Inflammatory macrophage treated with lipopolysaccharide for 4 hours (primary cell): ENCODE measurements at places on chromosomes 7 and 10.

- no peak for DNase-seq
Observed at GRCh38 chr10:24254180-24254579, 45.2 kb downstream of the KIAA1217 start.

GRCh38 chr10:26410356-26410755, 27.8 kb upstream of the APBB1IP start:
- DNase-seq = no peak

DNA sequence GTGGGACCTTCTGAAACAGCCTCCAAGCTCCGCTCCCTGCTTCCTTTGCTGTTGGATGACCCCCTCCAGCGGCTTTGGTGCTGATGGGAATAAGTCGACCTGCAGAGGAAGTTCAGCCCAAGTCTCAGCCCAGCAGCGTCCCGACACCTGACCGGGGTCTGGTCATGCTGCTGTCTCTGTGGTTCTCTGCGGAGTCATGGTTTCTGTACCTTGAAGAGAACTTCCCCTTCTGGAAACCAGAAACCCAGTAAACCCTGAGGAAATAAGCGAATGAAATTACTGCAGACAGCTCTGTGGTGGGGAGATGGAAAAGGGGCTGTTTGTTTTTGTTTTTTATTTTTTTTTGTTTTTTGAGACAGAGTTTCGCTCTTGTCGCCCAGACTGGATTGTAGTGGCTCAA, 18.3 kb upstream of the ZNF12 start:
- peak; percentile 65 for DNase-seq

GRCh38 chr7:107332488-107333269, 137.2 kb upstream of the GPR22 start:
- no peak for DNase-seq

DNA sequence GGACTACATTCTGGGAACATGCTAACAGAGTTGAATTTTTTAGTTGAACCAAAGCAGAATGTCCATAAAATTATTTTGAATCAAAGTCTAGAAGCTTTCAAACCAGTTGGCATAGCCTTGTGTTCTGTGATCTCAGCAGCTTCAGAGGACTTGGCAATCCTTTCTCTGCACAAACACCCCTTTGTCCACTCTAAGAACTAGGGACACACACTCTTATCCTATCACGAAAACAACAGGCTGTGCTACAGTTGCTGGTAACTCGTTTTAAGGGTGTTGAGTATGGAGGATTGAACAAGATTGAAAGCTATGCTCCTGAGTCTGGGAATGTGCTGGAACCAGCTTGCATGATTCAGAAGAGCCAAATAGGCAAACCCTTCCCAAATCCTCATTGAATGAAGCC, 76.4 kb upstream of the PRSS58 start:
- no peak for DNase-seq

DNA sequence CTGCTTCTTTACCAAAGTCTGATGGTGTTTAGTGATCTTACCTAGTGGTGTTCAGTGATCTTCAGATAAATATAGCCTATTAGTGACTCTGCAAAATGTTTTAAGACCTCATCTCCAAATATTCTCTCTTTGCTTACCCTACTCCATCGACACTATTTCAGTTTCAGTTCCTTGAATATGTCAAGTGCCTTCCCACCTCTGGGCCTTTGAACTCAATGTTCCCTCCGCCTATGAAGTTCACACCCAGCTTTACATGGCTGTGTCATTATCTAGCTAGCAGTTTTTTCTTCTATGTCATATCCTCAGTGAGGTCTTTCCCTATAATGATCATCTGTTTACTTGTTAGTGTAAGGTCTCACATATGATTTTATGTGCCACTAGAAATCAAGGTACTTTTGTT, 322.6 kb downstream of the DGKB start:
- DNase-seq = no peak

GRCh38 chr7:124792696-124793095, 27.1 kb upstream of the GPR37 start:
- no peak for DNase-seq

DNA sequence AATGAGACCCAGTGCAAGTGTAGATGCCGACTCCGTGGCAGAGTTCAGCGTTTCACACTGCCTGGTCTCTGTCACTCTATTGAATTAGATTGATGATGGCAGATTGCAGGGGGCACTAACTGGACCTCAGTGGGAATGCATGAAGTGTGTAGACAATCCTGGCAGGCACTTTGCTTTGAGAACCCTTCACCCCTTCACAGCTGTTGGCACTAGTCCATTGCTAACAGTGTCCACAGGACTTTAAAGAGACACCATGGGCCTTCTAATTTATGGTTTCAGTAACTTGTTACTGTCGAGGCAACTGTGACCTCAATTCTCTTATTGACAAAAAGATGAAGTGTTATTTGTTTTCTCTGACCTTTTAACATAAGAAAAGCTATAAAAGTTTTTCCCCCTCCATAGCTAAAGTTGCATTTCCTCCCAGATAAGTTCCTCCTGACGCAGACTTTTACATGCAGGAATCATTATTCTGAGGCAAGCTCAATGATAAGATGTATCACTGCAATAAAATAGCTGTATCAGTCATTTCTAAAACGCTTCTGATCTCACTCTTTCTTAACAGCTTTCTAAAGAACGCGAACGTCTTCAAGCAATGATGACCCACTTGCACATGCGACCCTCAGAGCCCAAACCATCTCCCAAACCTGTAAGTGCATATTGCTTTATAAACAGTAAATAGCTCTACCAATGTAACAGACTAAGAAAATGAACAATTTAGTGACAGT, 238.9 kb downstream of the FOXP2 start:
- no peak for DNase-seq

- no peak for DNase-seq
Observed at GRCh38 chr7:129188372-129188891, at the start of gene SMO. SMO (plus strand) TSS chr7:129188633; CDS start chr7:129189152, 519 bp downstream.

GRCh38 chr7:1314908-1315450, 82.3 kb downstream of the UNCX start:
- DNase-seq = no peak

DNA sequence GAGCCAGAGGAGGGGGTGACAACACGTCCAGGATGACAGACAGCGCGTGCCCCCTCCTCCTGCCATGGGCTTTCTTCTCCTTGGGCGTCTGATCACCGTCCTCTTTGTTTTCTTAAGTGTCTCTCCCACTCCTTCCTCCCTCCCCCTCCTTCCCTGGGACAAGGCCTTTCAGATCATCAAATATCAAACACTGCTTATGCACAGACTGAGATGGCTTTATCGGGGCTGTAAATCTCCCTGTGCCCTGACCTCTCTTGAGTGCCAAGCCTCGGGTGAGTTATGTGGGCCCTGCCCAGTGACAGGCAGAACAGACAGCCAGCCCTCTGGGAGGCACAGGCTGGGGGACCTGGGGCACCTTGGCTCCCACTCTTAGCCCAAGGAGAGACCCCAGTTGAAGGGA, 116.4 kb downstream of the C10orf105 start:
- peak; percentile 21 for DNase-seq

- no peak for DNase-seq
Observed at GRCh38 chr7:84533182-84533581, 338.6 kb upstream of the SEMA3A start.

GRCh38 chr7:88167223-88167622, 52.6 kb downstream of the SRI start:
- no peak for DNase-seq

GRCh38 chr10:24722676-24723385, 856 bp downstream of the ARHGAP21 start:
- peak; percentile 37 for DNase-seq

DNA sequence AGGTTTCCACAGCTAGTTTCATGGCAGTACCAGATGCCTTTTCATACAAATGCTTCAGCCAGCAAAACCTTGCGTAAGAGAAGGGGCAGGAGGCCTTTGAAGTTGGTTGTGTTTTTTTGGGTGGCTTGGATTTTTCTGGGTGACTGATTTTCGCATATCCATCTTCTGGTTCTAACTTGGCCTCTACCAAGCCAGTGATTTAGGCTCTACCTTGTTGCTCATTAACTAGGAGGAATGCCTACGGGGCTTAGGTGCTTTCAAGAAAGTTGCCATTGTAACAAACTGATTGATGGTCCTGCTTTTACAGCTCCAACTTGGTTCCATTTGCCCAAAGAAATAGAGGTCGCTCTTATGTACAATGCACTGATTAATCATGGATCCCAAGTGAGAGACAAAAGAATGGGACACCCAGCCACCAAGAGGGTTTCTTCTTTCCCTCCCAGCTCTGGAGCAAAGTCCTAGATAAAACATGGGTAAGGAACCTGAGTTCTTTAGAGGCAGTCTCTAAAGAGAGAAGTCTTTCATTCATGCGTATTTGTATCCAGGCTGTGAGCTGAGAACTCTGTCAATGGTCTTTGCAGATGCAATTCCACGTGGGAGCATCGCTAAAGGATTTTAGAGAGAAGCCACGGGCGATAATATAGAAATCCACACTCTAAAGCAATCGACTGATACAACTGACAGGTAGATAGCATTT, 92.1 kb upstream of the FGFR2 start:
- no peak for DNase-seq

DNA sequence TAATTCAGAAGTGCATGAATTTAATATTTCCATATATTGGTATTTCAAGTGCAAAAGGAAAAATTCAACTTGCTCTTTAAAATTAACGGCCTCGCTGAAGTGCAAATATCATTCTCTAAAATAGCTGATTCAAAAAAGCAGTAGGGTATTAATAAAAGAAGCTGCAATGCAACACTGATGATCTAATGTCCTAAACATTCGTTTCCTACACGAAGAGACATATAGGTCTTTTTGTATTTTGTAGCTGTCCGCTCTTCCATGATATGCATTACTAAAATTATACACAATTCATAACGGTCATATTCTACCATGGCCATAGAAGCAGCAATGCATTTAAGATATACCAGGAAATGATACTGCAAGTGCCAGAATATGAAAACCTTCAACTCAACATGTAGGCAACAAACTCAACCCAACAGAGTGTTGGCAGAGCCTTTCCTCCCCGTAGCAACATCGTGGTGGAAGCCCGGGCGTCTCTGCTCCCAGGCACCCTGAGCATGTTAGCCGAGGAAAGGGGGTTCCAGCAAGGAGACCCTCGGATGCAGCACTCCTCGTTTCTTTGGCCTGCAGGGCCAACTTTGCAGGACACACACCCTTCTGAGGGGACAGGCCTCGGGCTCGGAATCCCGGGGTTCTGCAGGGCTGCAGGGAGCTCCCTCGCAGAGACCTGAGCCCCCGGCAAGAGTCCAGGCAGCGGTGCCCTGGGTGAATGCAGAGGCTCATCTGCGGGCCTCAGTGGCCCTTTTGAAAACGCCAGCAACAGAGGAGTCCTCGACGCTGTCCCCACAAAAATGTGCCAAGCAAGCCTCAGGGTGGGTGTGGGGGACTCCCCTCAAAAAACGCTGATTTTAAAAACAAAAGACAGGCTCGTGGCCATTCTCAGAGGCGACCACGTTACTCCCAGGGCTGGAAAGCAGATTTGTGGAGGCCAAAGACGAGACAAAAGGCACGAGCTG, 1.6 kb downstream of the FAM171A1 start:
- no peak for DNase-seq

DNA sequence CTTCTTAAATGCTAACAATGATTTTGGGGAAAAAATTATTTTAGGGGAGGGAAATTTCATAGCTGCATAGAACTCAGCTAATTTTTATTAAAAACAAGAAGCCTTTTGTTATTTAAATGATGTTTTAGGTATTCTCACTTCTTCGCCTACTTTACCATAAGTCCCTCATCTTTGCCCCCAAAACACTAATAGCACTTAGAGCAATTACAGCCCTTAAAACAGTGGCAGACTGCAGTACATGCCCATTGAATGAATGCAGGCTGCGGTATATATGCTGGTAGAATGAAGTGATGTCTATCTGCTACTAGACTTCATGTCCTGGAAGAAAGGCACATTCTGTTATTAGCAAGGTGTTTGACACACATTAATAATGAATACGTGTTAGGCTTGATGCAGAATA, 2.9 kb upstream of the SPAG6 start:
- DNase-seq = no peak

DNA sequence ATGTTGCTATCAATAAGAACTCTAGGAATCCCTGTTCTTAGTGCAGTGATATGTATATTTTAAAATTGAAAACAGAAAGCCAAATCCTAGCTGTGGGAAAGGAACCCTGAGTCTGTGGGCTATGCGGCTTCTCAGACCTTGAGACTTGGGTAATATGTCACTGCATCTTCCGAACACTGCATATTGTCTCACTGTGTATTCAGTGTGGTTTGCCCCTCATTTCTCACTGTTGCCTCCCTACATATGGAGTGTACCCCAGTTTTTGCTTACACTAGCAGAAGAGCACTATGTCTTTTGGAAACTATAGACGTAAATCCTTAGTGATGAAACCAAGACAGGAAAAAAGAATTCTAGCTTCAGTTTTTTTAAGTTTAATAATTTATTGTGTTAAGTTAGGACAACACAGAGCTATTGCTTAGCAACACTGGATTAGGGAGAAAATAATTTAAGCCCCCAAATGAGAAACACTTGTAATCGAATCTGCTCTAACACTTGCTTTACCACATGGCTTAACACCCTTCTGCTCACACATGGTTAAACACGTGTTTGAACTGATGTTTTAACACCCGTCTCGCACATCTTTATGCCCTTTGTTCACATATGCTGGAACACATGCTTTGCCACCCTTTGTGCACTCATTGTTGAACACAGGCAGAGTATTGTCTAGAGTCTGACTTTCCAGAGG, 251.3 kb downstream of the VTI1A start:
- DNase-seq = no peak

- no peak for DNase-seq
Observed at GRCh38 chr10:86956848-86957448, 467 bp downstream of the MMRN2 start.

DNA sequence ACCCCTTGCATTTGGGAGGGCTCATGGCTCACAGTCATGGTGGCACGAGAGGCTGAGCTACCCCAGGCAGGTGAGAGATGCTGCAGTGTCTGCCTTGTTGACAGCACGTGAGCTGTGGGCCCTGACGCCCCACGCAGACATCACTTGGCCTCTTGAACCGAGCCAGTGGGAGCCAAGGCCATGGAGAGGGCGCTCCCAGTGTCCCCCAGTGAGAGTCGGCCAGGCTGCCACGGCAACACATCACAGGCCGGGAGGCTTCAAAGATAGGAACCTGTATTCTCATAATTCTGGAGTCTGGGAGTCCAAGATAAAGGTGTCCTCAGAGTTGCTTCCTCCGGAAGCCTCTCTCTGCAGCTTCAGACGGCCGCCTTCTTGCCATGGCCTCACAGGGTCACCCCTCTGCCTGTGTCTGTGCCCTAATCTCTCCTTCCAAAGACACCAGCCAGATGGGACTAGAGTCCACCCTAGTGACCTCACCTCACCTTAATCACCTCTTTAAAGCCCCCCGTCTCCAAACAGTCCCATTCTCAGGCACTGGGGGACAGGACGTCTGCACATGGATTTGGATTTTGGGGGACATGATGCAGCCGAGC, 119.6 kb downstream of the KLF6 start:
- no peak for DNase-seq

- DNase-seq = peak; percentile 47
Observed at GRCh38 chr7:31805209-31805818, 118.3 kb downstream of the PPP1R17 start.

- no peak for DNase-seq
Observed at GRCh38 chr7:16356301-16356958, 64.9 kb downstream of the CRPPA start.
